ELR (cell line): ENCODE measurements at places on chromosomes 11 and 22.
A peak's percentile ranks its signal among the peaks of the same experiment; 100 is the strongest.

DNA sequence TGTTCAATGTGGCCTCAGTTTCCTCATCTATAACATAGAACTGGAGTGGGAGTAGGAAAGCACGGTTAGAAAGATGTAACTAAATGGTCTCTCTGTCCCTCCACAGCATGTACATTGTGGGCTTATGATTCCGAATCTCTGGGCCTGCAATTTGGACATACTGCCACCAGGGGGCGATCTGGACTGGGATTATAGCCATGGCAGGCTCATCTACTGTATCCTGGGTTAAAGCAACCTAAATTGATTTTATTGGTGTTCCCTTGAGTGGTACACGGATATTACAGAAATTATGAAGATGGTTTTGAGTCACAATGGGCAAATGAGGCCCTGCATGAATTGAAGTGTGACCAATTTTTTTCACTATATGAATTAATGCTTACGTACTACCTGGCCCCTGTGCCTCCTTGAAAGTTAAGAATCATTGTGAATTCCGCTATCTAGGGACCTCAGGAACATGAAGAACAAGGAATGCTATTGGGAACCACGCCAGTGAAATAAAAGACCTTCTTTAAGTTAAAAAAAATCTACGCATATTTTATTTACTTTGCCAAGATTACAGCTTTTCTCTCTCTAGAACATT, 32.9 kb downstream of the TST start:
- peak; percentile 19 for DNase-seq

- peak; percentile 82 for DNase-seq
Observed at GRCh38 chr11:120272303-120272702, 32.4 kb downstream of the POU2F3 start.

- DNase-seq = no peak
Observed at GRCh38 chr11:133318221-133318620, 214.1 kb downstream of the OPCML start.

DNA sequence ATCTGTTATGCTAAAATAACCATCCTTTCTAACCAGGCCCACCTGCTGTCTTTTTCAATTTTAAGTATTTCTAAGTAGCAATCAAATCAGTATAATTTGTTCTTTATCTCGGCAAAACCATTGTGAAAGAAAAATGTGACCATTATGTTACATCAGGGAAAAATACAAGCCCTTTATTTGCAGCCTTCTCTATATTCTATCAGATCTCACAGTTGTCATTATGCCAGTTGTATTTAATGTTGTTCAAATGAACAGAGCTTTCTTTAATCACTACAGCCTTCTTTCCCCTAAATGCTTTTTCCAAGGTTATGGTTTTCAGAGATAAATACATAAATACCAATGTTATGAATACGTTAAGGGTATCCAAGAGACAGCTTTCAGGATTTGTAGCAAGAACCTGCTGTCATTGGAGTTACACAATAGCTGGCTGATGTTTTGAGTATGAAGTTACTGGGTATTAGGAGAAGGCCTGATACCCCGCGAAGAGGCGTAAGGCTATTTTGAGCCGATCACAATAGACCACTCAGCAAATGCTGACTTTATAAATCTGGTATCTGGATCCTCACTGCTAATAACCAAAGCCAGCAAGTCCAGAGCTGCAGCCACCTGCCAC, 406.3 kb downstream of the CADM1 start:
- DNase-seq = no peak

DNA sequence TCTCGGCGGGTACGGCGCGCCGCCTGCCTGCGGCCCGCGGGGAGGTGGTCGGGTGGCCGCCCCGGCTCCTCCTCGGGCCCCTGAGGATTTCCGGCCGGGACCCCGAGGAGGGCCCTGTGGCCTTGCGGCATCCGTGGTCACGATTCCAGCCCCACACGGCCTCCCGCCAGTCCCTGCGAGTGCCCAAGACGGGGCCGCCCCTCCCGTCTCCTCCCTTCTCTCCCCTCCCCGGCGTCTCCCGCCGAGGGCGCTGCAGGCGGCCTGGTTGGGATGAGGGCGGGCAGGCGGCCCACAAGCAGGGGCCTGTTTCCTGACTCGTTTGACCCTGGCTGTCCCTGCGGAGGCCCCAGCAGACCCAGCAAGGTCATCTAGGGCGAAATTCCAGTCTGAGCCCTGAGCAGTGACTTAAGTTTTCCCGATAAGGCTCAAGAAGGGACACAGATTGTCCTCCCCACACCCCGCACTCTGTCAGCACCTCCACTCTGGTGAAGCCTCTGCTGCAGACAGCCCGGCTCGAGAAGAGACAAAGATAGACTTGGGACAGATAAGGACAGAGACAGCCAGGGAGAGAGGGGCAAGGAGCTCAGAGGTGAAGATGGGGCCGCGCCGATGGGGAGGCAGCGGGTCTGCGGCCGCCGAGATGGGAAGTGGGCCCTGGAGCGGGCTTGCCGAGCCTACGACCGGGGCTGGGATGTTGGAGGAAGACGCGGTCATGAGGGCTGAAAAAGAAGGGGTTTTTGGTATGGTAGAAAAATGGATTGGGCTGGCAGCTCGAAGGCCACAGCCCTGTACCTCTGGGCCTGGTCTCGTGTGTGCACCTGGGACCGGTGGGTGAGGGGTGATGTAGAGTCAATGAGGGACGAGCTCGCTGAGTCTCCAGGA, 95.0 kb downstream of the SWAP70 start:
- DNase-seq = peak; percentile 80

DNA sequence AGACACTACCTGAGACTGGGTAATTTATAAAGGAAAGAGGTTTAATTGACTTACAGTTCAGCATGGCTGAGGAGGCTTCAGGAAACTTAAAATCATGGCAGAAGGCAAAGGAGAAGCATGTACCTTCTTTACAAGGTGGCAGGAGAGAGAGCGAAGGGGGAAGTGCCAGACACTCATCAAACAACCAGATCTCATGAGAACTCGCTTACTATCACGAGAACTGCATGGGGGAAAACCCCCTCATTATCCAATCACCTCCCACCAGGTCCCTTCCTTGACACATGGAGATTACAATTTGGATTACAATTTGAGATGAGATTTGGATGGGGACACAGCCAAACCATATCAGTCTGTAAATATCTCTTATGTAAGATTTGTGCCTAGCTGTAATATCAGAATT, 50.9 kb upstream of the ATXN10 start:
- DNase-seq = no peak

GRCh38 chr11:92364177-92364576, 139.6 kb downstream of the FAT3 start:
- DNase-seq = no peak

- peak; percentile 86 for DNase-seq
Observed at GRCh38 chr22:32796865-32797573, 4.5 kb upstream of the TIMP3 start.

DNA sequence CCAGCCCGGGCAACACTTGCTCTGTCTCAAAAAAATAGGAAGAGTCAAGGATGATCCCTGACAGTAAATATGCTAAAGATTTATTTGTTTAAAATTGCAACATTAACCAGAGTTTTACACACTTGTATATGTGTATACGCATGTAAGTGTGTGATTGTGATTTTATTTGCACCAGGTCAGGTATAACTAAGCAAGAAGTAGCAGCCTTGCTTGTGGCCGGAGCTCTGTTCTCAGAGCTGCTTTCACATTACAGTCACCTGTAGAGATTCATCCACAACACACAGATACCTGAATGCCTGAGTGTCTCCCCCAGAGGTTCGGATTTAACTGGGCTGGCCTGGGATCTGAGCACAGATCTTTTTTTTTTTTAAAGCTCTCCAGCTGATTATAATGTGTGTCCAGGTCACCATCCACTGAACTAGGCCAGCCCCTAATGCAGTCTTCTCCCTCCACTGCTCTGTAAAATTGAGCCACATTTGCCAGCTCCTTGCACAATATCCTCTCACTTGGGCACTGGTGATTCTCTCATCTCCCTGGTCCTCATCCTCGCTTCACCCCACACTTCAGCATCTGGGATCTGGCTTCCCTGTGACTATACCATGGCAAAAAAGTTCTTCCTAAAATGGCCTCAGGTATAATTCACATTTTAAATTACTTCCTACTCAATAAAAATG, 48.3 kb downstream of the LIF start:
- DNase-seq = no peak

DNA sequence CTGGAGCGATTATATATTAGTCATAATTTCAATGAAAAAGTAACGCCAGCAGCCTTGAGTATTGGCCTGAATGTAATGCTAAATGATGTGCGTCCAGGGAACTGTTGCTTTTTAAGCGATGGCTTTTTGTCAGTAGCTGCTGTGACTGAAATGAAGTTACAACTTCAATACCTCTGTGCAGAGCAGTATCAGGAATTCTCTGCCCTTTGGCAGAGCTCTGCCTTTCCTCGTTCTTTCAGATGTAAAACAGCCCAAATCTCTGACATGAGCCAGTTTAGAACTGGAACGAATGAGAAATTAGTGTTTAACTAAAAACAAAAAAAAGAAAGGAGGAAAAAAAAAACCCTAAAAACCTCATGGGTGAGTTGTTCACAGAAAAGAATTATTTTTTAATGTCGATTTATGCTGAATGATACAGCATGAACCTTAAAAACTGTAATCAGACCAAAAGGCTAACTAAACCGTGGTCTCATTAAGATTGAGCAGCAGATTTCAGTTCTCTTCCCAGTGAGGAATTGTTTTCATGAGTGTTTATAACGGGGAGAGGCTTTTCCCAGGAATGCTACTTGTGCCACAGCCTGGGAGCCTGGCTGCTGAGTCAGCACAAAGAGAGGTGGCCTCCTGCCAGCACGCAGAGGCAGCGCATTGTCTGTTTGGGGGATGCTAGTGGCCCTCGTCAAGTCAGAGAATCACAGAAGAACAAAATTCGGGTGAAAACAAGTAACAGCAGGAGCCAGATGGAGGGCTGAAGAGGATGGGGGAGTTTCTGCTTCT, 146.2 kb upstream of the RASSF10 start:
- peak; percentile 13 for DNase-seq

- no peak for DNase-seq
Observed at GRCh38 chr11:120151536-120151935, 13.6 kb upstream of the TRIM29 start.

DNA sequence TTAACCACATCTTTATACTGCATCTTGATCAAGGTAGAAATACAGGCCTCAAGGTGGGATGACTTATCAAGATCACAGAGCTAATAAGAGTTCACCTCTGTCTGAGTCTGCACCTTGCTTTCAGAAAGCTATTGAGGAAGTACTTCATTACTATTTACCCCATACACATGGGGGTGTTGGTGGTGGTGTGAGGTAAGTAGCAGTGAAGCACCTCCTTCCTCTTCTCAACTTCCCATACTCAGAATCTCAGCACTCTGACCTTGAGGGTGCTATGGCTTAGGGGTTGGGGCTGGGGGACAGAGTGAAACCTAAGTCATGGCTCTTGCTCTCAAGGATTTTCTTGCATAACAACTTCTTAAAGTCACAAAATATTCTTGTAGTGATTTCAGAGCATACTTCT, 56.9 kb downstream of the ME3 start:
- DNase-seq = no peak

DNA sequence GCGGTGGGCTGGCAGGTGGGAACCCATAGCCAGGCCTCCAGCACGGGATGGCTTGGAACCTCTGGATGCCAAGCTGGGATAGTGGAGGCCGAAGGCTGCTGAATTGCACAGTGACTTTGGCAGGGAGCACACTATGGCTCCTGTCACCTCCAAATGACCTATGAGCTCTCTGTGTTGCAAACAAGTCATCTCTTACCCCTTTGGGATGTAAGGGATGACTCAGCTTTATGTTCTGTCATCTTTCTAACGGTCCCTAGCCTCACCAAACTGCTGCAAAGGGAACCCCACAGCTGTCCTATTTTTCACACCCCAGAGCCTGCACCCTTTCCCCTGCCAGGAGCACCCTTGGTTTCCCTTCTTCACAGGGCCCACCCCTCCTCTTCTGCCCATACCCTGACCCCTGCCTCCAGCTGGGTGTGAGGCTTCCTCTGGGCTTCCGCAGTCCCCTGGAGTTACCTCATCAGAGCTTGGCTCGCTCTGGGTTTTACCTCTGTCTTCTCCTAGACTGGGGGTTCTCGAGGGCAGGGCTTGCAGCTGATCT, 2.7 kb upstream of the SCUBE1 start:
- peak; percentile 15 for DNase-seq

DNA sequence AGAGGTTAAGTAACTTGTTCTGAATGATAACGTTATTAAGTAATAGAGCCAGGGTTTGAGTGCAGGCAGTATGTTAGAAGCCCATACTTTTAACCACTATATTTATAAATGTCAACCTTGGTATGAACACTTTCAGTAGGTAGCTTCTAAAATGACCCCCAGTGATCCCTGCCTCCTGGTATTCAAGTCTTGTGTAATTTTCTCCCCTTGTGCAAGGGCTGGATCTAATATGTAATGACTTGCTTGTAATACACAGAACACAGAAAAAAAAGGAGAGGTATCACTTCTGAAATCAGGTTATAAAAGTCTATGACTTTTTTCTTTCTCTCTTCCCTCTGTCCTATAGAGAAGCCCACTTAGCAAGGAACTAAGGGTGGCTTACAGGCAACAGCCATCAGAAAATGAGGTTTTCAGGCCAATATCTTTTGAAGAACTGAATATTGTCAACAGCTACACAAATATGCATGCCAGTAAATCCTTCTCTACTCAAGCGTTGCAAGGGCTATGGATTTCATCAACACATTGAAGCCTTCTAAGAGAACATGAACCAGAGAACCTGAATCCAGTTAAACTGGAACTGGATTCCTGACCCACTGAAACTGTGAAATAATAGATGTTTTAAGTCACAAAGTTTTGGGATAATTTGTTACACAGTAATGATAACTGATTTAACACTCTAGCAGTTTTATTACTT, 712.3 kb downstream of the METTL15 start:
- no peak for DNase-seq
